ENCODE measurements at places on chromosomes 2 and 18. TPM values are rescaled to one million over a fixed set of nuclear protein-coding genes. Genes with fewer than 3 reads are reported as not detected.

Gene SPDYA
- not detected for total RNA-seq

Gene TMEM169
- total RNA-seq = not detected

GRCh38 chr2:187964746-187965145 is 326.9 kb upstream of the GULP1 start:
- no peak for DNase-seq

- DNase-seq = no peak
Measured at GRCh38 chr18:11112286-11112685, 37.1 kb downstream of the PIEZO2 start.

- no peak for DNase-seq
Measured at GRCh38 chr2:164688896-164689419, 67.7 kb upstream of the GRB14 start.

DNA sequence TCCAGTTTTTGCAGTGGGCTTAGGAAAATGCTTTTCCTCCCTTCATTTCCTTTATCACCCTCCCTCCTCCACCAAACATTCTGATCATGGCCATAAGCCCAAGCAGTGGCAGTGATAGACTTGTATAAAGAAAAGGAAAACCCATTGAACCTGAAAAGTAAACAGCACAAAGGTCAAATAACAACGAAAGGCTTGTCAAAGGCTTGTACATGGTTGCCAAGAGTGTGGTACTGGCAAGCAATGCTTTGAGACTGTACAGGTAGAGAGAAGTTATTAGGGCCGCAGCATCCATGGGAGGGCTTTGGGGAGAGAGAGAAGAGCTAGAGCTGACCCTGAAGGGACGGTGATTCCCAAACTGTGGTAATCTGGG is 2.1 kb upstream of the VWA3B start:
- no peak for DNase-seq
